Left kidney (tissue), 8 donors: ENCODE measurements at places on chromosomes 3 and 15. TPM values are rescaled to one million over a fixed set of nuclear protein-coding genes. Genes with fewer than 3 reads are reported as not detected.

GRCh38 chr15:83983634-83984458 lies 251.7 kb upstream of the GOLGA6L4 start:
- DNase-seq = no peak

AQP9 gene
- 0.18 TPM for polyA plus RNA-seq

DNA sequence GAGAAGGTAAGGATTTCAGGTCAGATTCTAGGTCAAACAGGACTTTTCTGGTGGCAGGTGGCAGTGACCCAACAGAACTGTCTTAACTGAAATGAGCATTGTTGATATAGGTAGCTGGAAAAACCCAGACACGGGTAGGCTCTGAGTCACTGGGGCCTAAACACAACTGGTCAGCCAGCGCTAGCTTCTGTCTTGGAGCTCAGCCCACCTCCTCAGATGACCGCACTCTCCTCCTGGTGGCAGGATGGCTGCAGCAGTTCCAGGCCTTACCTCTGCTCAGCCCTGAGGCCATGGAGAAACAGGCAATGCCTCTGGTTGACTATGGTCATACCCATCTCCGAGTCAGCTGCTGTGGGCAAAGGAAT lies 61.1 kb upstream of the GATA2 start:
- DNase-seq = no peak

DNA sequence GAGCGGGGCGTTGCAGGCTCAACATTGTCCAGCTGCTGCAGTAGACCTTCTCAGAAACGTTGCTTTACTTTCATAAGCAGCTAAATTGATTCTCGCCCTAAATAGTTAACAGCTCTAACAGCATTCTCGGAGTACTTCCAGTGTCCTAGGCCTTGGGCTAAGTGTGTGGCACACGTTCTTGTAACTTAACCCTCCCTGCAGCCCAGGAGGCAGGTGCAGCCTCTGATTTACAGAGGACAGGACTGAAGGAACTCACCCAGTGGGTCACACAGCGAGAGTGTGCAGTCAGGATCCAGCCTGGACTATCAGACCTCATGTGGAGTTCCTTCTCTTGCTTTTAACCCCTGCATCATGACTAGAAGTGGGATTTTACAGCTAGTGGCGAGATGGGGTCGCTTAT lies 312.8 kb upstream of the C2CD4B start:
- no peak for DNase-seq

GRCh38 chr15:71826196-71826595 lies 15.8 kb downstream of the NR2E3 start:
- DNase-seq = no peak

SV2B gene
- polyA plus RNA-seq = 0.67 TPM

DNA sequence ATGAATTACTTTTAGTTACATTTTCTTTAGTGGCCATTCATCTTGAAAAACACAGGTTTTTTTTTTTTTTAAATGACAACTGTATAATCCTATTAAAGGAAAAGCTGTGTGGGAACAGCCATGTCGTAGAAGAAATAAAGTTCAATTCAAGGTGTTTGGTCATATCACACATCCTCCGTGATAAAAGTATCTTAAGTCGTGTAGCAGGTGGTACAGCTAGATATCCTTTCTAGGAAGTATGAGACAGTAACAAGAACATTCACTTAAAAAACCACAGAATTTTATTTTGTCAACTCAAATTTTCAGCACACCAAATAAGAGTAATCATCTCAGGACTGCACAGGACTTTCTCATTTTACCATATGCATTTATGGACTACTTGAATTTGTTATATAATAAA lies 16.1 kb downstream of the ZDHHC23 start:
- no peak for DNase-seq

HRG gene
- 2.0 TPM for polyA plus RNA-seq

FOXL2 gene
- polyA plus RNA-seq = not detected

DNA sequence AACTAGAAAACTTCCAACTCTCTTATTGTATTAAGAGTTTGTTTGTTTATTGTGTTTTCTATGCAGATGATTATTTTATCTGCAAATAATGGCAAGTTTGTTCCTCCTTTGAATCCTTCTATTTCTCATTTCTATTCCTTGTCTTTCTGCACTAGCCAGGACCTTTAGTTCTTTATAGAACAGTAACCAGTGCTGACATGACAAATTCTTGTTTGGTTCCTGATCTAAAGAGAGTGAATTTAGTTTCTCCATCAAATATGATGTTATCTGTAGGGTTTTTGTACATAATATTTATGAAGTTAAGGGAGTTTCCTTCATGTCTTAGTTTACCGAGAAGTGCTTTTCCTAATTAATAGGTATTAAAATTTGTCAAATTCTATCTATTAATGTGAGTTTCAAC lies 100.8 kb upstream of the STRIT1 start:
- no peak for DNase-seq

- DNase-seq = no peak
Observed at GRCh38 chr3:107092121-107092520, 285.1 kb upstream of the CCDC54 start.

- no peak for DNase-seq
Observed at GRCh38 chr3:161291191-161291901, 70.2 kb downstream of the NMD3 start.

C2CD4B gene
- 0.28 TPM for polyA plus RNA-seq

- DNase-seq = no peak
Observed at GRCh38 chr3:45232521-45232920, 6.4 kb upstream of the TMEM158 start.

- DNase-seq = no peak
Observed at GRCh38 chr3:72191209-72191960, 406.4 kb upstream of the PROK2 start.

DNA sequence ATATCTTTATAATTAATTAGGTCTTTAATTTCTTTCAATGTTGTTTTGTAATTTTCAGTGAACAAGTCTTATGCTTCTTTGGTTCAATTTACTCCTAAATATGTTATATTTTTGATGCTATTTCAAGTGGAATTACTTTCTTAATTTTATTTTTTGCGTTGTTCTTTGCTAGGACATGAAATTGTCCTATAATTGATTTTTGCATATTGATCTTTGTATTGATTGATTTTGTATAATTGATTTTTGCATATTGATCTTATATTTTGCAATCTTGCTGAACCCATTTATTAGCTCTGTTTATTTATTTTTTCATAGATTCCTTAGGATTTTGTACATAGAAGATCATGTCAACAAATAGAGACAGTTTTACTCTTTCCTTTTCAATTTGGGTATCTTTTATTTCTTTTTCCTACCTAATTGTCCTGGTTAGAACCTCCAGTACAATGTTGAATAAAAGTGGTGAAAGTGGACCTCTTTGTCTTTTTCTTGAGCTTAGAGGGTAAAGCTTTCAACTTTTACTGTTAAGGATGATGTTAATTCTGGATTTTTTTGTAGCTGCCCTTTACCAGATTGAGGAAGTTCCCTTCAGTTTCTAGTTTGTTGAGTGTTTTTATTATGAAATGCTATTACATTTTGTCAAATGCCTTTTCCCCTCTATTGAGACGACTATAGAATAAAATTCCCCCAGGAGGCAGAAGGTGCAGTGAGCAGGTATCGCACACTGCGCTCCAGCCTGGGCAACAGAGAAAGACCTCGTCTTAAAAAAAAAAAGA lies 36.8 kb upstream of the CCDC50 start:
- no peak for DNase-seq

DNA sequence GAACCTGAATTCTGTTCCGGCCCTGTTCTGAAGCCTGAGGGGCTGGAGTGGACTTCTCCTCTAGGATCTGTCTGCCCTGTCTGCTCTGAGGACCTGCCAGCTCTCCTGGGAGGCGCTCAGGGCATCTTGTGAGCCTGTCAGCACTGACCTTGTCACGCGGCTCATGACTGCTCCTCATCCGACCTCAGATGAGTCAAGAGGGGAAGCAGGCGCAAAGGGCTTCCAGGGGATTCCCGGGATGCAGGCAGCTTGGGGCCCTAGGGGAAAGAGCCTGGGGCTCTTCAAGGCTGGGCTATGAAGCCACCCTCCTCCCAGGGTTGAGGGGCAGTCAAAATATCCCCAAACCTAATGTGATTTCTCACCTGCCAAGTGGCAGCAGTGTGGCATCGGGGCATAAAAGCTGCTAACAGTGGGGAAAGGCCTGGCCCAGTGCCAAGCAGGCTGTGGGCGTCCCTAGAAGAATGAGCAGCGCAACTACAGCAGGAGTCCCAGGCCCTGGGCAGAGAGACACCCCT lies 27.6 kb upstream of the ANKDD1A start:
- no peak for DNase-seq

DNA sequence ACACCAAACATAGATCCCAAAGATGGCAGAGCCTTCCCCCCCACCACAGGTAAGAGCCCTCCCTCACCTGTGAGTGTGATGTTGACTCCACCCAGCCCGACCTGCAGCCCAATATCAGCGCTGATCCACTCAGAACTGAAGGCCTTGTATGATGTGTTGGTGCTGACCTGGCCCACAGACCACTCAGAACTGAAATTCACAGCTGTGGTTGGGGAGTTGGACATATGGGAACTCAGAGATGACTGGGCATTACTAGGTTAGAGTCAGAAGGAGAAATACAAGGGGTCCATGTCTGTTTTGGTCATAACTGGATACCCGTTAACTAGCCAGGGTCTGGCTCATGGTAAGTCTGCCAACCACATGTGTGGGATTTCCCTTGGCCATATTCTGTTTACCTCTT lies 6.9 kb downstream of the DUOXA2 start:
- DNase-seq = no peak

DNA sequence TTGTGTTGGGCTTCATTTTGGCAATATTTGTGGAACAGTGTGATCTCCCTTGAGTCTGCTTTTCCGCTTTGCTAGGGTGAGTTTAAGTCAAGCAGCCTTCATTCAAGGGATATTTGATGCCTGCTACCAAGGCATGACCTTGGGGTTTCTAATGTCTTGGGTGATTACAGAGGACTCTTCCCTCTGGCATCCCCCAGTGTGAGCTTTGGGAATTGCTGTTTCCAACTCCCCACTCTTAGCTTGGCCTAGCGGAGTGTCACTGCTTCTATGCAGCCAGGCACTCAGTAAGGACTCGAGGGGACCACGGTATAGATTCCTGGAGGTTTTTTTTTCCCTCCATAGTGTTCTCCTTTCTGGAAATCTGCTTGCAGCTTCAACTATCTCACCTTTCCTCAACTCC lies 21.1 kb downstream of the GCNT3 start:
- no peak for DNase-seq

DNA sequence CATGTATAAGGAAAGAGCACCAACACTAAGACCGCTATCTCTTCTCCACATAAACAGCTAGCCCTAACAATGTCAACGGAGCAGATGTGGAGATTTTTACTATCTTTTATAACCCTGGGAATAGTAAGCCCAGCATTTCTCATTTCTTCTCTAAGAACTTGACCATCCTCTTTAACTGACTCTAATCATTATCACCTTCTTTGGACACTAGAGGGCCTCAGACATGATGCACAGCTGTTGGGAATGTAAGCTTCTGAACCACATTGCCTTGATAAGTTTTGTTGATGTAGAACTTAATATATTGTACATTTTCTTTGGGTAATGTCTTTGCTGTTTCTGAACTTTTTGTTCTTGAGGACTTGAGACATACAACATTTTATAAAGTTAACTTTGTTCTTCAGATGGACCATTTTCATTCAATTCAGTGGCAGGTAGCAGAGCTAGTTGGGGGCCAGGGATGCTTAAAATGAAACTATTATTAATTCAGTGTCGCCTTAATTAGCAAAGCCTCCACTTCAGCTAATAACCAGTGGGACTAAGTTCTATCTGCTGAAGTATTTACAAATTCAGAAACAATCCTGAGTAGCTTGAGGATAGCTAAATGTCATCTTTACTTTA lies 9.6 kb upstream of the TAGLN3 start:
- DNase-seq = no peak

- no peak for DNase-seq
Observed at GRCh38 chr15:60115579-60116380, 111.7 kb downstream of the FOXB1 start.

GRCh38 chr3:67920969-67921368 lies 266.6 kb upstream of the SUCLG2 start:
- no peak for DNase-seq

GRCh38 chr3:3137526-3137925 lies 10.8 kb downstream of the TRNT1 start:
- DNase-seq = no peak

GRCh38 chr3:65448120-65448519 lies 590.6 kb downstream of the MAGI1 start:
- DNase-seq = no peak

DNA sequence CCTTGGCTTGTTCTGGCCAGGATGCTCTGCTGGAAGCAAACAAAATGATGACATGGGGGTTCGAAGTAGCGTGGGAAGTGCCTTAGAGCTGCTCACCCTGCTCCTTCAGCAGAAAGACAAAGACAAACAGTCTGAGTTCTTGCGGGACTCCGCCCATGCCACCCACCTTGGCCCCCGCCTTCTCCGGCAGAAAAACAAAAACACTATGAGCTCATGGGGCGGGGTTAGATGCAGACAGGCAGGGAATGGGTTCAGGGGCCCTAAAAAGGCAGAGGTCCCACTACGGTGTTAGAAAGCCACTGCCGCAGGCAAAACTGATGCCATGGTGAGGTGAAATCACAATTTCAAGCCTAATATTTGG lies 9.7 kb upstream of the NCKIPSD start:
- no peak for DNase-seq

- peak; percentile 75 for DNase-seq
Observed at GRCh38 chr3:10015461-10015904, 10.8 kb upstream of the FANCD2 start.

ADGRG7 gene
- polyA plus RNA-seq = not detected

DNA sequence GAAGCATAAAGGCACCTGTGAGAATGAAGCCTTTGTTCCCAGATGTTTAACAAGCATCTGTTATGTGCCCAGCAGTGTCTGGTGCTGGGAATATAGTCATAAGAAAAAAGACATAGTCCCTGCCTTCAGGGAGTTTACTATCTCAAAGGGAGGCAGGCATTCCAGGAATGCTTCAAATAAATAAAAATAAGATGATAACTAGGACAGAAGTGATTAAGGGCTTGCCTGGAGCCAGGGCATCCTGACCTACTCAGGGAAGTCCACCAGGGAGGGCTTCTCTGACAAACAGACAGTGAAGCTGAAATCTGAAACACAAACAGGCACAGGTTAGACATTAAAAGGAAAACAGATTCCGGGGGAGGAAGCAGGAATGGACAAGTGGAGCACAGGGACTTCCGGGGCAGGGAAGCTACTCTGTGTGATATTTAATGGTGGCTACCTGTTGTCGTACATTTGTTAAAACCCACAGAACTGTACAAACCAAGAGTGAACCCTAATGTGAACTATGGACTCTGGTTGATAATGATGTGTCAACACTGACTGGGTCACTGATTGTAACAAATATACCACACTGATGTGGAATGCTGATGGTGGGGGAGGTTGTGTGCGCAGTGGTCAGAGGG lies 53.3 kb downstream of the ITGB5 start:
- DNase-seq = no peak

GRCh38 chr3:72462595-72463011 lies 385.6 kb downstream of the SHQ1 start:
- no peak for DNase-seq

NRG4 gene
- polyA plus RNA-seq = 10.2 TPM

RETNLB gene
- polyA plus RNA-seq = not detected

DNA sequence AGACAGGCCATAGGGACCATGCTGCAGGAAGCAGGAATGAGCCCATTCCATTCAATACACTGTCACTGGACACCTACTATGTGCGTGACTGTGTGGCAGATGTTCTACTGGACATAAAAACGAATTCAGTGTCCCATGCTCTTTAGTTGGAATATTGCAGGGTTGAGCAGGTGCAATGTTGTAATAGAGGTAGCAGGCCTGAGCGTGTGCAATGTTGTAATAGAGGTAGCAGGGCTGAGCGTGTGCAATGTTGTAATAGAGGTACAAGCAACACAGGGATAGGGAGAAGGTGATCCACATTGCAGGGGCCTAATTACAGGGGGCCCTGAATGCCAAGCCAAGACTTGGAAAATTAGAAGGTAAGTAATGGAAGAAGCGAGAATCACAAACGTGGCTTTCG lies 261.4 kb upstream of the HES1 start:
- no peak for DNase-seq

SLC28A2 gene
- polyA plus RNA-seq = 1.0 TPM

RBPMS2 gene
- 12.6 TPM for polyA plus RNA-seq
